ENCODE measurements at places on chromosomes 4 and X.

DNA sequence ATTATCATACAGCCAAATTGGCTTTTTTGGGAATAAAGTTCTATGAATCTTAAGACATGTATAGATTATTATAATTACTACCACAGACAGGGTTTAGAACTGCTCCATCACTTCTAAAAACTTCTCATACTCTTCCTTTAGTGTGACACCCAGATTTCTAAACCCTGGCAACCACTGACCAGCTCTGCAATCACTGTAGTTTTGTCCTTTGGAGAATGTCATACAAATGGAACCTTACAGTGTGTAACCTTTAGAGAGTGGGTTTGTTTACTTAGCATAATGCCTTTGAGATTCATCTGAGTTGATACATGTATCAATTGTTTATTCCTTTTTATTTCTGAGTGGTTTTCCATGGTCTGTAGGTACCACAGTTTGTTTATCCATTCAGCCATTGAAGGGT, 95.0 kb downstream of the TMEM164 start:
- no peak for DNase-seq

DNA sequence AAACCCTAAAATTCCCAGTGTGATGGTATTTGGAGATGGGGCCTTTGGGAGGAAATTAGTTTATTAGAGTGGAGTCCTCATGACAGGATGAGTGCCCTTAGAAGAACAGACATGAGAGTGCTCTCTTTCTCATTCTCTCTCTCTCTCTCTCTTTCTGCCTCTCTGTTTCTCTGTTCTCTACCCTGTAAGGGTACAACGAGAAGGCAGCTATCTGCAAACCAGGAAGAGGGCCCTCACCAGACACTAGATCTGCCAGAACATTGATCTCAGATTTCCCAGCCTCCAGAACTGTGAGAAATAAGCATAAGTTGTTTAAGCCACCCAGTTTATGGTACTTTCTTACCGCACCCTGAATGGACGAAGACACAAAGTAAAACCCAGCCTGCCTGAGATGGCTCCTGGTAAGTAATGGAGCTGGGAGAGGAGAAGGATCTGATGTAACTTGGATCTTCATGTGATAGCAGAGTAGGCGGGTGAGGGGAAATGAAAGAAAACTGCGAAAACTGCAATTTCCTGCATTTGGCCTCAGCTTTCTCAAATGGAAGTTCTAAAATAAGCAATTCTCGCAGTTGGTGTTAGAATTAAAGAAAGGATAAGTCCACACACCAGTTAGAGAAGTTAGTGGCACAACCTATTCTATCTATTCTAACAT, 8.7 kb upstream of the CDS1 start:
- DNase-seq: no peak

DNA sequence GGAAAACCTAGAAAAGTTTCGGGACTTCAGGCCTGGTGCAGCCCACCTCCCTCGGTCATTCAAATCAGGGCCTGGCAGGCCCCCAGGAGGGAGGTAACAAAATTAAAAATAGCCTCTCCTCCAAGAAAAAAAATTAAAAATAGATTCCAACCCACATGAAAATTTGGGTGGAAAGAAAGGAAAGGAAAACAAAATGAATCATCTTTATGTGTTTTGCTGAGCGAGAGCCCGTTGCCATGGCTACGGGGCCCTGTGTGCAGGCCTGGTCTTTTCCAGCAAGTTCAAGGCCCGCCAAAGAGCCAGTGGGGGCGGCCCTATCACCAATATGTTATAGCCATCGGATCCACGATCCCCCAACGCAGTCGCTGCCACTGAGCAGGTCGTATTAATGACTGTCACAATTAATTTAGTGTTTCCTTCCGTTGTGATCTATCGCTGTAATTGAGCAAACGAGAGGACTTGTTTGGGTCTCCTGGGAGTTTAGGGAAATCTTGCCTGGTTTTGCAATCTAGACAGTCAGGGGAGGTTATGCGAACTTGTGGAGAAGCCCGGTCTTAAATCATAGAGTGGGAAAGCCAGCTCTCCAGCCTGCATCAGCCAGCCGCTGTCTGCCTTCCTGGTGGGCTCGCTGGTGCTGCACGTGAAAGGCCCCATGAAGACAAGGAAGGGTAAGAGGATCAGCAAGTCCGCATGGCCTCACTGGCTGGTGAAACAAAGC, 452.4 kb downstream of the BCOR start:
- no peak for DNase-seq

DNA sequence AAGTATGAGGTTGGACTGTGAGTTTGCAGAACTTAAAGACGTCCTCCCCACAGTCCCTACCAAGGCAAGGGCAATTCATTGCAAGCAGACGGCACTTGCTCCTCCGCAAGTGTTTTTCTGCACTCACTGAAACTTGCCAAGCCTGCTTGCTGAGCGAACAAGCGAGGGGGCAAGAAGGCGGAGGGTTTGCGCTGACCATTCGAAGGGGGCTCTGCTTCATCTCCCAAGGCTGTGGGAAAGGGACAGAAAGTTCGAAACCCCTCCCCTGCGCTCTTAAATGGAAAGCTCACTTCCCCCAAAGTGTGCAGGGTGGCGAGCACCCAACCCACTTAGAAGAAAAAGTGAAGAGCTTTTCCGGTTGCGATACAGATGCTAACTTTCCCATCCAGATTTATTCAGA, 1.4 kb downstream of the MID1 start:
- no peak for DNase-seq

GRCh38 chr4:38710053-38710452, 46.1 kb downstream of the KLF3 start:
- no peak for DNase-seq

- no peak for DNase-seq
Observed at GRCh38 chr4:150582873-150583286, 929 bp downstream of the MAB21L2 start.

- DNase-seq: no peak
Observed at GRCh38 chr4:54074381-54074780, 10.0 kb upstream of the CHIC2 start.

DNA sequence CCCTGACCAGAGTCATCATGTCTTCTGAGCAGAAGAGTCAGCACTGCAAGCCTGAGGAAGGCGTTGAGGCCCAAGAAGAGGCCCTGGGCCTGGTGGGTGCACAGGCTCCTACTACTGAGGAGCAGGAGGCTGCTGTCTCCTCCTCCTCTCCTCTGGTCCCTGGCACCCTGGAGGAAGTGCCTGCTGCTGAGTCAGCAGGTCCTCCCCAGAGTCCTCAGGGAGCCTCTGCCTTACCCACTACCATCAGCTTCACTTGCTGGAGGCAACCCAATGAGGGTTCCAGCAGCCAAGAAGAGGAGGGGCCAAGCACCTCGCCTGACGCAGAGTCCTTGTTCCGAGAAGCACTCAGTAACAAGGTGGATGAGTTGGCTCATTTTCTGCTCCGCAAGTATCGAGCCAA, 11.0 kb downstream of the MAGEA4 start:
- no peak for DNase-seq
